ENCODE measurements at places on chromosomes 12 and 14. TPM values are rescaled to one million over a fixed set of nuclear protein-coding genes. Genes with fewer than 3 reads are reported as not detected.

DNA sequence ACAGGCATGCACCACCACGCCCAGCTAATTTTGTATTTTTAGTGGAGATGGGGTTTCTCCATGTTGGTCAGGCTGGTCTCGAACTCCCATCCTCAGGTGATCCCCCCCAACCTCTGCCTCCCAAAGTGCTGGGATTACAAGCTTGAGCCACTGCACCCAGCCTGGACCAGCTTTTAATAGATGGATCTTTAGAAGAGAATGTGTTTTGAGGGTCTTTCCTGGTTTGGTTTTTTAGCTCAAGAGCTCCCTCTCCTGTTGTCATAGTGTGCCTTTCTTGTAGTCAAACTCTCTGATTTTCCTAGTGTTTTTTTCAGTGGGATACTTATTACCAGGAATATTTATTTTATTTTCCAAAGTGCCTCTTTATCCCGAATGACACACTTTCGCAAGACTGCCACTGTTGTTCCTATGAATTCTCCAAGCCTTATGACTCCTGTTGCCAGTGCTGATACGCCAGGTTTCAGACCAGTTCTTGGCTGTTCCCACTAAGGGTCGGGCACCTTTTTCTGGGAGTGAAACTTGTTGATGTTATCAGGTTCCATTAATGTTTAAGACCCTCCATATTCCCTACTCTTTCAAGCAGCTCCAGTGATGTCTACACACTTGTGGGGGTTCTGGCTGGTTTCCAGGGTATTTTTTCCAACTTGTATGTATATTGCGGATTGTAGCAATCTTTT is 31.5 kb upstream of the LIMA1 start:
- DNase-seq, result peak; percentile 19

ZNF641 gene
- total RNA-seq, result 13.3 TPM

DNA sequence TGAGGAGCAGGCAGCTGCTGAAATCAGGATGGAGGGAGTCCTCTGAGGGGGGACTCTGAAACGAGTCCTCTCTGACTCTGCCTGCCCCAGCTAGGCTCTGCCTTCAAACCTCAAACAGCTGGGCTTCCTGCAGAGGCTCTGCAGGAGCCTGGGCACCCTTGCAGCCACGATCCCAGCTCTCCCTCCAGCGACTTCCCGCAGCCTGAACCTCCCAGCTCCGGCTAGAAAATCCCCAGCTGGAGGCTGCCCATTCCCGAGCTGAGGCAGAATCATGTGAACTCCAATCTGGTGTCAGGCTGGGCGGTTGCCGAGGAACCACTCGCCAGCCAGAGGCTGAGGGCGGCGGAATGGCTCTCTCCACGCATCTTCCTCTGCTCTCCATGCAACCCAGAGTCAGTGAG is at the start of gene GPR68:
GPR68 (minus strand) TSS at position 204 of the 401 bp plus-strand sequence. CDS start 9,654 bp downstream, outside the sequence.
- DNase-seq, result no peak

SDR9C7 gene
- total RNA-seq, result not detected

SLC41A2 gene
- 50.0 TPM for total RNA-seq

DNA sequence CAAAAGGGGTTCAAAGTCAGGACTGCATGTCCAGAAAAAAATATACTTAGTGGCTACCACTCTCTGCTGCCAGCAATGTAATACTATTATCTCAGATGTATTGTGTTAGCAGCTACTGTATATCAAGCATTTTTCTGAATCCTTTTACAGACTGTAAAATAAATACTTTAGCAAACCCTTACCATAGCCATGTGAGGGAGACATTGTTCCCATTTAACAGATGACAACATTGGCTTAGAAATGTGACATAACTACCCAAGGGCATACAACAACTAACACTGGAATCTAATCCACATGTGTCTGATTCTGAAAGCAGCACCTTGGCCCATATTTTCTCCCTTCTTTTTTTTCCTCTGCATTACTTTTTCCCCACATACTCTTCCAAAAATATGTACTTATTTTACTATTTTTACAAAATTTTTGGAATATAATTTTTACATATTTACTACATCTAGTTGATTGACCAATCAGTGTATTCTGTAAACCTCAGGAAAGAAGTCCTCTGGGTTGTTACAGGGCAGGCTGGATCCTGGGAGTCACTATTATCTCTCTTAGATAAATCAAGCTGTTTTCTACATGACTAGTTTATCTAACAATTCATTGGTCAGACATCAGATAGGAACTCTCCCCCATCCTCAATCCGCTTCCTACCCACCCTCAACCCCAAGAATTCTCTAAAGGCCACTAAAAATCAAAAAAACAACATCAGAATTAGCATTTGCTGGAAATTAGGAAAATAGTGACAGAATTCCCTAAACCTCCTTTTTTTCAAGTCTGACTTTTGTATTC is 154.1 kb downstream of the BTG1 start:
- no peak for DNase-seq

- DNase-seq, result no peak
Observed at GRCh38 chr12:52441320-52441911, 7.2 kb upstream of the KRT75 start.

AVPR1A gene
- 0.13 TPM for total RNA-seq

DNA sequence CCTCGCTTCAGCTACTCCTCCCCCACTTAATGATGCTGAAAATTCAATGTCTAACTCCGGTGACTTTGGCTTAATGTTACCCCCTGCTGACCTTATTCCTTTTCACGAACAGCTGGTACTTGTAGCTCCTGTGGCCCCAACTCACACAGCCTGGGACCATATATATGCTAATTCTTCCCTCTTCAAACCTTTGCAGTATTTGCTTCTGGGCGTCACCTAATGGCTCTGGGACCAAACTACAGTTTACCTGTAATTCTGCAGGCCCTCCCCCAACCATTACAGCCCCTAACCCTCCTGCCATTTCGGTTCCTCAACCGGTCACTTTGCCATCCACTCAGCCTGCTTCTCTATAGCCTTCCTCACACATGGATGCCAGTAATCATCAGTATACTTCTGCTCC is 29.6 kb upstream of the C12orf75 start:
- no peak for DNase-seq

- no peak for DNase-seq
Observed at GRCh38 chr12:51183816-51184215, 10.9 kb upstream of the TFCP2 start.

GRCh38 chr14:60485598-60486251 is at the start of gene C14orf39:
C14orf39 (minus strand) TSS chr14:60486063; CDS start chr14:60485078, 985 bp downstream.
- peak; percentile 10 for DNase-seq

DNA sequence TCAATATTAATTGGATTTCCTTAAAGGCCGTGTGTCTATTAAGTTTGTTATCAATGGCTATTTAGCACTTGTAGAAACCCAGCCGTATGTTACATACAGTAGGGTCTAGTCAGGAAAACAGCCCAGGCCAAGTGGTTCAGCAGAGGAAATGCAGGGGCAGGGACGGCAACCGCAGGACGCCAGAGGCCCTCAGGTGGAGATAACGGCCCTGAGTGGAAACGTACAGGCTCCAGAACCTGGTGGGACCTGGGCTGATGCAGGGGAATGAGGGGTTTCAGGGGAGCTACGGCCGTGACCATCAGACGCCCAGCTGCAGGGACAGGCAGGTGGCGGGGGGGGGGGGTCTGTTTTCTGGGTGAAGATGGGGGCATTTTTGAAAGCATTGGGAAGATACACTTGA is 3.7 kb upstream of the ANKLE2 start:
- no peak for DNase-seq

DNA sequence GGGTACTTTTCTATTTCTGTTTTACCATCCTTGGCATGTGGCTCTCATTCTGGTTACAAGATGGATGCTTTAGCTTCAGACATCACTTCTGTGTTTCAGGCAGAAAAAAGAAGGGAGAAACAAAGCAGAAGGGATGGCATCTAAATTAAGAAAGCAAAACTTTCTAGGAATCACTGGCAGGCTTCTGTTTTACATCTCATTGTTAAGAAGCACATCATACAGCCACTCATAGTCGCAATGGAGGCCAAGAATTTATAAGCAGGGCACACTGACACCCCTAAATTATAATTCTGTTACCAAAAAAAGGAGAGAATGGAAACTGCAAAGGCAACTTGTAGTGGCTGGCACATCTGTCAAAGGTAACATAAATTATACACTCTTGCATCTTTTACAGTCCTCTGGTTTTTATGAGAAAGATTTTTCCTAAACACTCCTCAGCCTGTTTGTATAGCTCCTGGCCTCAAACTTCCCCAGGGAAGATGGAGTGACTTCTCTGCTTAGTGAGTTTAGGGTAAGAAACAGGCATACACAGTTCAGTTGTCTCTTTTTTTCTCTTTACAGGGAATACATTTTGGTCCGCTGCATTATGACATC is 22.0 kb upstream of the LEMD3 start:
- DNase-seq, result no peak

- no peak for DNase-seq
Observed at GRCh38 chr12:92459850-92460249, 242.9 kb upstream of the PLEKHG7 start.

GRCh38 chr12:19946550-19946949 is 421.8 kb upstream of the PDE3A start:
- peak; percentile 77 for DNase-seq

DNA sequence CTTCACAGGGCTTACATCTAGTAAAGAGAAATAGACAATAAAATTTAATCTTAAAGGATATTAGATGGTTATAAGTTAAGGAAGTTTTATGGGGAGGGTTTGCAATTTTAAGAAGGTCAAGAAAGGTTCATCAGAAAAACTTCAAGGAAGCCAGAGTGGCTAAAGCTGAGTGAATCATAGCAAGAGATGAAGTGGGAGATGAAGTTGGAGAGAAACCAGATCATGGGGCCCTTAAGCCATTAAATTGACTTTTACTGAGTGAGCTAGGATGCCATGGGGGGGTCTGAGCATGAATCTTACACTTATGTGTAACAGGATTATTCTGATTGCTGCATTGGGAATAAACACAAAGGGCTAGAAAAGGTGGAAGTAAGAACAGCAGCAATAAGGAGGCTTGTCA is 189.2 kb downstream of the LRIG3 start:
- no peak for DNase-seq

USP44 gene
- total RNA-seq, result 0.89 TPM

RPGRIP1 gene
- not detected for total RNA-seq

RNASE7 gene
- not detected for total RNA-seq

GRCh38 chr12:127113945-127114344 is 1153.0 kb upstream of the TMEM132C start:
- DNase-seq, result no peak

DNA sequence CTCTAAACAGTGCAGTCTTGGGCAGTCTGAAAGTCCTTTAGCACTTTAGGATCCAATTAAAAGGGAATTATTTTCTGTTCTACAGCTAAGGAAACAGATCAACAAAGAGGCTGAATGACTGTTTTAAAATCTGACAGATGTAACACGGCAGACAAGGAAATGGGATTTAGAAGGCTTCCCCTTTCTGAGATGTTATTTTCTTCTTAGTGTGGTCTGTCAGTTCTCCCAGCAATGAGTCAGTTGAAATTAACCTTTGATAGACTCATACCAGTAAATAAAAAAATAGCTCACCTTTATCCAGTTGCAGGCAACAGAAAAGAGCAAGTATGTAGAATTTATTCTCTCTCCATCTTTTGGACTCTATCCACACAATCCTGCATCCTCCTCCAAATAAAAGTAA is 98.1 kb downstream of the NEDD1 start:
- no peak for DNase-seq

- no peak for DNase-seq
Observed at GRCh38 chr12:6317693-6318439, 7.4 kb downstream of the PLEKHG6 start.

DNA sequence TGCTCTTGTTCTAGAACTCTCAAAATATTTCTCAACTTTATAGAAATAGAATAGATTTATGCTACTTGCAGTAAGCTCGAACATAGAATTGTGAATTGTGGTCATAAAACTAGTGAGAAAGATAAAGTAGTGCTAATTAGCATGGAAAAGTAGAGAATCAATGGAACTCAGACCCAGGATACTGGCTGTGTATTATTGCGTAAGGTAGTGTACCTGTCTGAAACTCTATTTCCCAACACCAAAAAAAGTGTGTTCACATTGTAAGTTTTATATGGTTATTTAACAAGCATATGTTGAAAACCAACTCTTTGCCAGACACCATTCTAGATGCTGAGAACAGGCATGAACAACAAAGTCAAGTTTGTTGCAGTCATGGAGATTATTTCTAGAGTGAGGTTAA is 720.5 kb upstream of the ATXN7L3B start:
- DNase-seq, result no peak

KRT1 gene
- not detected for total RNA-seq

GRCh38 chr14:74281069-74281468 is 21.7 kb downstream of the ABCD4 start:
- no peak for DNase-seq

GRCh38 chr12:2853626-2854025 is 3.2 kb downstream of the TEX52 start:
- no peak for DNase-seq
